SJCRH30 (cell line): ENCODE measurements at places on chromosomes 13 and 19.

GRCh38 chr13:55576389-55576788, 1564.3 kb upstream of the PRR20A start:
- no peak for DNase-seq

- DNase-seq: no peak
Observed at GRCh38 chr19:32540621-32541020, 40.4 kb upstream of the PDCD5 start.

DNA sequence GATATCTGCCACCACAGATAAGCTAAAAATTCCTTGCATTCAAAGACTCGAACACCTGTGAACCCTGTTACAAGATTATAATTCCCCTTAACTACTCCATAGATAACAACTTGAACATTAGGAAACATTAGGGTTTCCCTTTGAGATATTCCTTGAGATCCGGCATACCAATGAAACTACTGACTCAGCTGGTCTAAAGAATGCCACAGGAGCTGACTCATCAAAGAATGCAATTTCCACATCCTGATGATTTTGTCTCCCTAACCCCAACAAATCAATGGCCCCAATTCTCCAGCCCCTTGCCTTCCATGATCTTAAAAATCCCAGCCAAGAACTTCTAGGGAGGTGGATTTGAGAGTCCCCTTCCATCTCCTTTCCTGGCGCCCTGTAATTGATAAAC, 35.6 kb upstream of the ZNF599 start:
- no peak for DNase-seq

DNA sequence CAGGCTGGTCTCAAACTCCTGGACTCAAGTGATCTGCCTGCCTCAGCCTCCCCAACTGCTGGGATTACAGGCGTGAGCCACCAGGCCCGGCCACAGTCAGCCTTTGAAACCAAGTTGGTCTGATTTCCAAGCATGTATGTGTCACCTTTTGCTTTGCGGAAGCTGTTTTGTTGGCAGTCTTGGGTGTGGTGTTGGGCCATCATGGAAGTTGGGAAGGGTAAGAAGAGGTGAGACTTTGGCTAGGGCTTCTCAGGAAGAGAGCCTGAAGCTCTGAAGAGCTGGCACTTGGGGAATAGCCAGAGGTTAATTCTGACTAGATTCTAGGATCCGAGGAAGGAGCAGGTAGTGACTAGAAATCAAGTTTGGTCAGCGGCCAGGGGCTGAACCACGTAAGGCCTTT, 2.8 kb downstream of the RSPH6A start:
- DNase-seq: no peak

- no peak for DNase-seq
Observed at GRCh38 chr13:66210677-66211076, 1019.5 kb downstream of the PCDH9 start.

GRCh38 chr13:20174656-20175405, 14.0 kb upstream of the GJA3 start:
- peak; percentile 69 for DNase-seq

DNA sequence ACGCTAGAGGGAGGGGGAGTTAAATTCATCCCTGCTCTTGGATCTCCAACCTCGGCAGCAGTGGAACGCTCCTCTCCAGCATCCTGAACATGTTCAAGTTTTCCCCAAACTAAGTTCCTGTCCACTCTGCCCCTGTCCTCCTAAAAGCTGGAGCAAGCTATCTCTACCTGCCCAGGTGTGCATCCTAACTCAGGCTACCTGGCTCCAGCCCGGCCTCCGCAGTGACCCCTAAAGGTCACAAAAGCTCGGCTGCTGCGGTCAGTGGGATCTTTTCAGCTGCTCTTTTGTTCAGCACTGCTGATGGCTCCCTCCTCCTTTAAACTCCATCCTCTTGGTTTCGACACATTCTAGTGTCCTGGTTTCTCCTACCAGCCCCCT, 1.4 kb downstream of the DCUN1D2 start:
- DNase-seq: no peak

DNA sequence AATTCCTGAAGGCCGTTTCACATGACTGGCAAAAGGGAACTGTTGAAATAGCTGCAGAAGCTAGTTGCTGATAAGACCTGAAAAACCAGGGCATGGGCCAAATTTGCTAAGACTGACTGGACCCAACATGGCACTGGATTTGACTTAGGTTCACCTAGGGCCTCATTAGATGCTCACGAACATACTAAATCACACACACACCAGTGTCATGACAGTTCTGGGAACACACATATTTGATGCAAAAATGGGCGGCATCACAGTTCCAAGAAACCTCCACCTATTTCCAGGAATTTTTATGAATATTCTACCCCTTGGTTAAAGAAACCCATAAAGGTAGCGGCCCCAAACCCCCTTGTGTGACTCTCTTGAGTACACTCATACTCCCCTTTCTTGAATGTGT, 99.6 kb upstream of the OBI1 start:
- no peak for DNase-seq
